ENCODE measurements at places on chromosomes 13 and 19. TPM values are rescaled to one million over a fixed set of nuclear protein-coding genes. Genes with fewer than 3 reads are reported as not detected.

ONECUT3 gene
- polyA plus RNA-seq, result not detected

MYPOP gene
- polyA plus RNA-seq, result 3.9 TPM

GPATCH1 gene
- polyA plus RNA-seq, result 3.5 TPM

ZNF560 gene
- polyA plus RNA-seq, result 0.06 TPM

ZNF534 gene
- not detected for polyA plus RNA-seq

IGFL2 gene
- not detected for polyA plus RNA-seq

FUT1 gene
- 1.9 TPM for polyA plus RNA-seq
